ENCODE measurements at places on chromosomes 11 and 22.

GRCh38 chr11:69391192-69392103, 90.0 kb upstream of the LINC01488 start:
- DNase-seq = no peak

DNA sequence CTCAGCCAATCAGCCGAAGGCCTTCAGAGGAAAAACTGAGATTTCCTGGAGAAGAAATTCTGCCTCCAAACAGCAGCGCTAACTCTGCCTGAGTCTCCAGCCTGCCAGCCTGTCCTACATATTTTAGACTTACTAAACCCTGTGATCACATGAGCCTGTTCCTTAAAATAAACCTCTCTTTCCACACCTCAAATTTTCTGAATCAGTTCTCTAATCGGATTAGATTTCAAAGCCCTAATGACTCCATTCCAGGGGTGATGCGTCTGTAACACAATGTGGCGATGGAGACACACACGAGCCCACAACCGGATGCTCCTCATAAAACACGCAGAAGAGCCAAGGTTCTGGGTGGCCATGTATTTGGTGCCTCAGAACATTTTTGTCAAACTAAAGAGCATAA, 1371.2 kb downstream of the BRD1 start:
- DNase-seq = no peak

DNA sequence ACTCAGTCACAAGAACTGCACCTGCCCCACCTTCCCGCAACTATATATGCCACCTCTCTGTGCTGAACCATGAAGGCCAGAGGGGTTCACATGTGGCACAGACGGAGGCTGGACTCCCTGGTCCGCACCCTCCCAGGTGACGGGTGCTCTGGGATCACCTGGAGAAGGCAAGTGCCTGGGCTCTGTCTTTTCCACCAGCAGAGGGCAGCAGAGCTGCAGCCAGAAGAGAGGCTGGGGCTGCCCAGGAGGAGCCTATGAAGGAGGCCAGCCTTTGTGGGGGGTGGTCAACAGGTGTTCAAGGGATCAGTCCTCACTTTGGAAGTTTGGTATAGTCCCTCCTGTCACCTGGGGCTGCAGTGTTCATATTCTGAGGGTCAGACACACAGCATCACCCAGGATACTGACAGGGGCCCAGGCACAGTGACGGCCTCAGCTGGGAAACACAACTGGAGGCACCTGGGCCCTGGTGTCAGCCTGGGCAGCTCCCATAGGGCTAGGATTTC, 39.2 kb upstream of the IGLL5 start:
- DNase-seq = peak; percentile 35

GRCh38 chr22:39356464-39356863, 6.7 kb downstream of the SYNGR1 start:
- no peak for DNase-seq

- no peak for DNase-seq
These were observed 4.4 kb upstream of the PGAP2 start for GRCh38 chr11:3803726-3804495.

DNA sequence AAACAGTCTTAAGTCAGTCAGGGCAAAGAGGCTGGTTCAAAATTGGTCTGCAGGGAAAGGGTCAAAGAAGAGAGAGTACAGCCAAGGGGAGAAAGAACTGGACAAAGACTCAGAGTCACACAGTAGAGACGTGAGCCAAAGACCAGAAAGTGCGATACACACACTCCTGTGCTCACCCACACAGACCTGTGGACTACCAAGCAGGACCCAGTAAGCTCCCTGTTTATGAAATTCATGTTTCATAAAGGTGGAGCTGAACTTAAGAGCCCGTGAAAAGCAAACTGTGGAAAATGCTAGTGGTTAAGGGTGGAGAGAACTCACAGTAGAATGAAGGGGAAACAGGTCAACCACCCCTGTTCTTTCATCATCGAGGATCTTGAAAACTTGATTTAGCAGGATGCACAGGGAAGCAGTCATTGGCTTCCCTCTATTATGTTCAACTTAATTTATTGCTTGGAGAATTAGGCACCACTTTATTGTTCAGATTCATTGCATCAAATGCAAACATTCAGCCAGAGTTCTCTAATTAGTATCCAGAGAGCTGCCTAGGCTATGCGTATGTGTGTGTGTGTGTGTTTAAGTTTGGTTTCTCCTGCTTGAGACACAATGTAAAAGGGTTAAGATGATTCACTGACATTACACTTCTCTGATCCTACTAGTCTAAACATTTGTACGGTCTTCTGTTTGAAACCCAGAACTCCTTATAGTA, 160.9 kb upstream of the MTMR2 start:
- DNase-seq = no peak

GRCh38 chr22:30755759-30756124, 61.1 kb downstream of the OSBP2 start:
- DNase-seq = no peak

DNA sequence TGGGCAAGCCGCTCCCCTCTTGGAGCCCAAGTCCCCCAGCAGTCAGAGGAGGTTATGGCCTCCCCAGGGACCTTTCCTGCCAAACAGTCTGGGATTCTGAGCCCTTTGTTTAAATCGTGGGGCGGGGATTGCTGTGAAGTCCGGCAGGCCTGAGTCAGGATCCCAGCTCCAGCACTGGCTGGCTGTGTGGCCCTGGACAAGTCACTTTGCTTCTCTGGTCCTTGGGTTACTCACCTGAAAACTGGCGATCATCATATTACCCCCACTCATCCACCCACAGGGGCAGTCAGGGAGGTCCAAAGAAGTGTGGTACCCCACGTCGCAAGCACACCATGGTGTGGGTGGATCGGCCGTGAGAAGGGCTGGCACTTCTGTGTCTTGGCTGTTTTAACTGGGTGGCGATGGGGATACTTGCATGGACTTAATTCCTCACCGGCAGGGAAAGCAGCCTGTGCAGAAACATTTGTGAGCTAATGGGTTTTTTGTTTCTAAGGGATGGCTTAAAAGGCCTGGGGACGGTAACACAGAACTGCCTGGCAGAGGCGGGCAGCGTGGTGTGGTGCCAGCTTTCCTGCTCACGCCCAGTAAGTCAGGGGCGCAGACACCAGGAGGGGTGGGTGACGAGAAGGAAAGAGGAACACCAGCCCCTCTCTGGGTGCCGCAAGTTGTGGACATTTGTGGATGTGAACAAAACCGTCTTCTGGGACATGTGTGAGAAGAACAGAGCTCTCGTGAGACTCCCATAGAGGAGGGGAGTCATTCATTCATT, 31.6 kb upstream of the PRR5 start:
- no peak for DNase-seq

GRCh38 chr11:42972741-42973140, 339.1 kb upstream of the API5 start:
- DNase-seq = no peak

Data from iPS DF 6.9 (cell line).